ENCODE measurements at places on chromosomes 16 and 17. TPM values are rescaled to one million over a fixed set of nuclear protein-coding genes. Genes with fewer than 3 reads are reported as not detected.

The TK1 gene
- 18.6 TPM for total RNA-seq

The SYT17 gene
- under 0.01 TPM for total RNA-seq

The CRK gene
- 137 TPM for total RNA-seq

The APOH gene
- not detected for total RNA-seq

The ALDH3A1 gene
- total RNA-seq: under 0.01 TPM

The HOXB2 gene
- total RNA-seq: 6.5 TPM

The HOXB4 gene
- 0.96 TPM for total RNA-seq
